Heart right ventricle (tissue), 16 donors: ENCODE measurements at places on chromosomes 12 and 14. TPM values are rescaled to one million over a fixed set of nuclear protein-coding genes. Genes with fewer than 3 reads are reported as not detected.

Gene FAM234B
- 0.59 TPM for polyA plus RNA-seq

Gene RNU4-1
- polyA plus RNA-seq, result not detected

Gene TBC1D30
- polyA plus RNA-seq, result 0.51 TPM

Gene ANKRD52
- polyA plus RNA-seq, result 10.2 TPM

- H3K36me3 ChIP-seq, result peaks cover 97% of the 10 kb centered on the region
- no peaks in the 10 kb centered on the region for H3K27me3 ChIP-seq
- H3K4me1 ChIP-seq, result no peaks in the 10 kb centered on the region
These were observed 36.3 kb upstream of the ALDH2 start for GRCh38 chr12:111730420-111730819.

DNA sequence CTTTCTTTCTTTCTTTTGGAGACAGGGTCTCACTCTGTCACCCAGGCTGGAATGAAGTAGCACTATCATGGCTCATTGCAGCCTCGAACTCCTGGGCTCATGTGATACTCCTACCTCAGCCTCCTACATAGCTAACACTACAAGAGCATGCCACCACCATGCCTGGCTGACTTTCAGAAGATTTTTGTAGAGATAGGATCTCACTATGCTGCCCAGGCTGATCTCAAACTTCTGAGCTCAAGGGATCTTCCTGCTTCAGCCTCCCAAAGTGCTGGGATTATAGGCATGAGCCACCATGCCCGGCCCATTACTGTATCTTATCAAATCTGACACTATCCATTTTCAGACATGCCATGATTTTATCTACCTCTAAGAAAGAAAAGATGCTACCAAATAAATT, 31.6 kb downstream of the NDUFA12 start:
- H3K27ac ChIP-seq, result no peak overlapping the region
- H3K4me3 ChIP-seq, result no peak overlapping the region
- no peaks in the 10 kb centered on the region for H3K27me3 ChIP-seq
- no peak for DNase-seq
- peaks cover 40% of the 10 kb centered on the region for H3K36me3 ChIP-seq

- H3K36me3 ChIP-seq, result no peaks in the 10 kb centered on the region
- H3K4me3 ChIP-seq, result peak overlapping the region; percentile 91
- peaks cover 9% of the 10 kb centered on the region for H3K4me1 ChIP-seq
- peak; percentile 72 for DNase-seq
- peak overlapping the region; percentile 87 for H3K27ac ChIP-seq
These were observed 589 bp upstream of the HVCN1 start for GRCh38 chr12:110689281-110690126.

GRCh38 chr12:112575559-112576067, 156.9 kb downstream of the PTPN11 start:
- no peak overlapping the region for H3K27ac ChIP-seq
- H3K4me3 ChIP-seq, result no peak overlapping the region
- H3K36me3 ChIP-seq, result no peaks in the 10 kb centered on the region
- no peak for DNase-seq
- no peaks in the 10 kb centered on the region for H3K4me1 ChIP-seq
- peaks cover 44% of the 10 kb centered on the region for H3K27me3 ChIP-seq

DNA sequence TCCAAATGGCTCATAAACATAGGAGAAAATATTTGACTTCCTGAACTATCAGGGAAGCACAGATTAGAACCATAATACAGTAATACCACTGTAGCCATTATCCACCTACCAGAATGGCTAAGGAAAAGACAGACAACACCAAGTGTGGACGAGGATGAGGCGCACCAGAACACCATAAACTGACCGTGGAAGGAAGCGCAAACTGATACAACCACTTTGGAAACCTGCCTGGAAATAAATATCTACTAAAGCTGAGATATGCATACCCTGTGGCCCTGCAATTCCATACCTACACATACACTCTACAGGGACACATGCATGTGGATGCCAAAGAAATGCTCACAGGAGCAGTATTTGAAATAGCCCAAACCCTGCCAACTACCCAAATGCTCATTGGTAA, 60.3 kb downstream of the RBM19 start:
- no peak overlapping the region for H3K4me3 ChIP-seq
- H3K27ac ChIP-seq, result no peak overlapping the region
- no peaks in the 10 kb centered on the region for H3K4me1 ChIP-seq
- peaks cover 70% of the 10 kb centered on the region for H3K36me3 ChIP-seq
- no peak for DNase-seq

GRCh38 chr14:87810711-87811110, 182.3 kb downstream of the GALC start:
- no peak overlapping the region for H3K4me3 ChIP-seq
- H3K27me3 ChIP-seq, result no peaks in the 10 kb centered on the region
- H3K36me3 ChIP-seq, result no peaks in the 10 kb centered on the region

DNA sequence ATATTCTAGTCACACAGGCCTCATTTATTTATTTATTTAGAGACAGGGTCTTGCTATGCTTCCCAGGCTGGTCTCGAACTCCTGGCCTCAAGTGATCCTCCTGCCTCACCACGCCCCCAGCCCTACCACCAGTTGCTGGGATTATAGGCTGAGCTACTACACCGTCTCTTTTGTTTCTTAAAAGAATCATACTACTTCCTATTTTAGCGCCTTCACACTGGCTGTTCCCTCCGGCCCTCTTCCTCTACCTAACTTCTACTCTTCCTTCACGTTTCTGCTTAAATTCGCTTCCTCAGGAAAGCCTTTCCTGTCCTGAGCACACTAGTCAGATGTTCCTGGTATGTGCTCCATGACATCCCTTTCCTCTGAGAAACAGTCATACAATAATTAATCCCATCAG, 6.4 kb upstream of the MRPL42 start:
- H3K4me1 ChIP-seq, result no peaks in the 10 kb centered on the region
- no peaks in the 10 kb centered on the region for H3K36me3 ChIP-seq
- DNase-seq, result no peak
- H3K4me3 ChIP-seq, result no peak overlapping the region
- no peaks in the 10 kb centered on the region for H3K27me3 ChIP-seq

GRCh38 chr12:43579206-43579605, 27.2 kb upstream of the ADAMTS20 start:
- H3K27ac ChIP-seq, result no peak overlapping the region
- no peaks in the 10 kb centered on the region for H3K4me1 ChIP-seq
- H3K4me3 ChIP-seq, result no peak overlapping the region

- no peaks in the 10 kb centered on the region for H3K27me3 ChIP-seq
- H3K4me1 ChIP-seq, result peaks cover 6% of the 10 kb centered on the region
- no peaks in the 10 kb centered on the region for H3K36me3 ChIP-seq
These were observed 140.7 kb upstream of the PRICKLE1 start for GRCh38 chr12:42730291-42730690.

DNA sequence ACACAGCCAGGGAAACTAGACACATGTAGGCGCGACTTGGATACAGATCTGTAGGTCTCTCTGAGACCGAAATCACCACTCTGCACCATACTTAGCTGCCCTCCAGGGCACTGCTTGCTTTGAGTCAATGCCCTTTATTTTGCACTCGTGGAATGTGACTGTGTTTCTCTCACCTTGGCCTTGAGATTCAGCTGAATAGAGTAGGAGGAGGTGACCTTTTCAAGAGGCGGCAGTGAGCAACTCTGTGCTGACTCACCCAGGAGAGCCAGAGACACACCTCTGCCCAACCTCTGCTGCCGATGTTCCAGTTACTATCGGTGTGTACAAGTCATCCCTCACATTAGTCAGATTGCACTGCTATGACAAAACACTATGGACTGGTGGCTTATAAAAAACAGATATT, 583.4 kb downstream of the VRK1 start:
- peaks cover 25% of the 10 kb centered on the region for H3K27me3 ChIP-seq
- no peak overlapping the region for H3K4me3 ChIP-seq
- DNase-seq, result no peak
- no peaks in the 10 kb centered on the region for H3K4me1 ChIP-seq
- H3K36me3 ChIP-seq, result no peaks in the 10 kb centered on the region

DNA sequence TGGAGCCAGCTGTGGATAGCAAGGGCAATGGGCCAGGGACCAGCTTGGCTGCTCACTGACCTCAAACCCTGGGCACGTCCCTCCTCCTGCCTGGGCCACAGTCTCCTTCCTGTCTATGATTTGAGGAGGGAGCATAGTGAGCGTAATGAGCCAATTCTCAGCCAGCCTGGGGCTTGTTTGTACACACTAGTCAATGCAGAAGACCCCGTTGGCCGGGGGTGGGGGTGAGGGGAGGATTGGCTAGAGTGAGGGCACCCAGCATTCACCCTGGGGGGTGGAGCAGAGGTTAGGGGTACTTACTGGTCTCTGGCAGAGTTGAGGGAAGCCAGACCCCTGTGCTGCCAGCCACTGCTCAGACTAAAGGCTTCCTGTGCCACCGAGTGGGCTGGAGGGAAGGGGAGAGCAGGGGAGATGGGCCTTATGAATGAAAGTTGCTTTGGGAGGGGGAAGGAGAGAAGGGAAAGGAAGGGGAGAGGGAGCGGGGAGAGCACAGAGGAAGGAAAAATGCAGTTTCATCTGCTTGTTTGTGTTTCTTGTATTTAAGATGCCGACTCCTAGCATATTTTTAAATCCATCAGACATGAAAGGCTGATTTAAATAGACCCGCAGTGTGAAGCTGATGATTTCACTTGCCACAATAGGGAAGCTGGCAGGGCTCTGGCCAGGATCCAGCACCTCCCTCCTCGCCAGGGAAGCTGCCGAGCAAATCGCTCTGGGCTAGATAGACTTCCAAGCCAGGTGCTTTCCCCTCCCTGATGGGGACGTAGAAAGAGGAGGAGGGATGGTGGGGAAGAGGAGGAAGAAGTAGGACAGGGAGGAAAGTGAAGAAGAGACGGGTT, 114.0 kb downstream of the PRMT8 start:
- H3K4me1 ChIP-seq, result peaks cover 59% of the 10 kb centered on the region
- DNase-seq, result peak; percentile 78
- H3K36me3 ChIP-seq, result no peaks in the 10 kb centered on the region
- no peaks in the 10 kb centered on the region for H3K27me3 ChIP-seq
- H3K4me3 ChIP-seq, result no peak overlapping the region

DNA sequence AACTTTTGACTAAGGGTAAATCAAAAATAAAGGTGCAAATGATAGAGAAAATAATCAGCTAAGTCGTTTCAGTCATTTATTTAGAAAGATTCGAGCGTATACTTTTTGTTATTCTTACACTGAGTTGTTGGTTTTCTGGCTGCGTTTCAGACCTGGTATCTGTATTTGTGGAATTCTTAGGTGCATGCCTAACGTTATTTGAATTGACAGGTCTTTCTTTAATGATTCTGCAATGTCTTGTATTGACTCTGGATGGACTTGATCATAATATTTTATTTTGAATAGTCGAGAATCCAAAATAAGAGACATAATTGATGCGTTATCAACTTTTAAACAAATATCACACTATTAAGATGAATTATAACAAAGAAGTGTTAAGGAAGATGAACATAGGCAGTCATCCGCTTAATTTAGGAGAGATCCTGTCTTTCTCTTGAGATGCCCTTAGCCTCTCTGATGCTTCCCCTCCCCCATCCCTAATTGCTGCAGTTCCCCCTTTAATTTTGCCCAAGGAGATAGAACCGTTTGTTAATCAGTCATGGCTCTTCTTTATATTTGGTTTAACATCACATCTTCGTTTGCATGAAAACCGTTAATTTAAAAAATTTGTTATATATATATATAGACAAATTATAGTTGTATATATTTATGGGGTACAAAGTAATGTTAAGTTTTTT, 1.8 kb downstream of the ALX1 start:
- H3K4me3 ChIP-seq, result no peak overlapping the region
- no peak for DNase-seq
- no peak overlapping the region for H3K27ac ChIP-seq
- peaks cover 18% of the 10 kb centered on the region for H3K4me1 ChIP-seq

GRCh38 chr14:70934502-70935134, 27.4 kb downstream of the PCNX1 start:
- no peaks in the 10 kb centered on the region for H3K27me3 ChIP-seq
- H3K4me1 ChIP-seq, result peaks cover 43% of the 10 kb centered on the region
- H3K4me3 ChIP-seq, result no peak overlapping the region
- no peak overlapping the region for H3K27ac ChIP-seq
- DNase-seq, result no peak

DNA sequence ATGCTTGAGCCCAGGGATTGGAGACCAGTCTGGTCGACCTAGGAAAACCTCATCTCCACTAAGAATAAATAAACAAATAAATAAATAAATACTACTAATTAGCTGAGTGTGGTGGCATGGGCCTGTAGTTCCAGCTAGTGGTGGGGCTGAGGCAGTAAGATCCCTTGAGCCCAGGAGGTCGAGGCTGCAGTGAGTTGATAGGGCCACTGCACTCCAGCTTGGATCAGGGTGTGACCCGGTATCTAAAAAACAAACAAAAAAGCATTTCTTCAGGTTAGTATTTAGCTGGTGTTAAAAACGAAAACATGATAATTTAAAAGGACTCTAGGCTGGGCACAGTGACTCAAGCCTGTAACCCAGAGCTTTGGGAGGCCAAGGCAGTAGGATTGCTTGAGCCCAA, 1.2 kb upstream of the FGD4 start:
- H3K36me3 ChIP-seq, result no peaks in the 10 kb centered on the region
- H3K27me3 ChIP-seq, result no peaks in the 10 kb centered on the region
- H3K4me1 ChIP-seq, result peaks cover 16% of the 10 kb centered on the region
- no peak for DNase-seq

DNA sequence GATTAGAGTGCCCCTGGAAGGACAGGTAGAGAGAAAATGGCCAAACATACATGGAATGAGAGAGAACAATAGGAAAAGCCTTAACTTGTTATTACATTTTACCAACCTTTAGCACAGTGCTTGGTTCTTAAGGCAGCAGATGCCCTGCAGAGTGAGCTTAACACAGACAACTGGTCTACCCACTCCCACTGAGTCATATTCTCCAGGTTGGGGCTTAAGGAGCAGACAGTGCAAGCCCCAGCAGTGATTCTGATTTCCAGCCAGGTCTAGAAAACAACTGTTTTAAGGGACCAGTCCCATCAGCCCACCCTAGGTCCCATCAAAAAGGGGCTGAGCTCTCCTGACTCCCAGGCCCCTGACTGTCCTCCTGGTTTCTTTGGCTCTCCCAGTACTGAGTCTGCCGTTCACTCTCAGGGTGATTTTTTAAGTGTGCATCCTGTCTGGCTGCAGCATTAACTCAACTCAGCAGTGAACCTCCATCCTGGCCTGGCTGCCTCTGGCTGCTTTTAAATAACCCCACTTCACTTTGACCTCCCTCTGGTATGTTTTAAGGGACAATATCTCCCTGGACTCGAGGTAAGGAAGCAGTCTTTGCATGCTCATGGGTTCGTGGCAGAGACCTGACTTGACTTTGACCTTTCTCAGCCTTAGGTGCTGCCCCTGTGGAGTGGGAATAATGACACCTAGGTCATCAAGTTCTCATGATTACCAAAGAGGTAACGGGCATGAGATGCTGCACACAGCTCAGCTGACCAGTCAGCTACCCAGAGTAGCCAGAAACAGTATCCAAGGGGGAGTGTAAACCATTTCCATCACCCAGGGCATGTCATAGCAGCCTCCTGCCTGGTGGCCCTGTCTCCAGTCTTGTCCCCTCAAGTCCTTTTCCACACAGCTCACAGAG, 210.7 kb upstream of the PWP1 start:
- H3K27ac ChIP-seq, result no peak overlapping the region
- H3K4me1 ChIP-seq, result no peaks in the 10 kb centered on the region
- no peak for DNase-seq
- H3K27me3 ChIP-seq, result no peaks in the 10 kb centered on the region

DNA sequence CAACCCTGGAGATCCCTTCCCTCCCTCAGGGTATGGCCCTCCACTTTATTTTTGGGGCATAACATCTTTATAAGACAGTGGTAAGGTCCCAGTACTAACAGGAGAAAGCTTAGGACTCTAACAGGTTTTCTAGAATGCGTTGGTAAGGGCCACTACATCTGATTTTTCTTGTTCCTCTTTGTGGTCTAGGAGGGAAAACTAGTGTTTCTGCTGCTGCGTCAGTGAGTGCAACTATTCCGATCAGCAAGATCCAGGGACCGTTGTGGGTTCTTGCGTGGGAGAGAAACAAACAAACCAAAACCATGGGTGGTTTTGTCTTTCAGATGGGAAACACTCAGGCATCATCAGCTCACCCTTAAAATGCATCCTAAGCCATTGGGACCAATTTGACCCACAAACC, 123.6 kb upstream of the SLC16A7 start:
- no peaks in the 10 kb centered on the region for H3K27me3 ChIP-seq
- no peak overlapping the region for H3K27ac ChIP-seq
- H3K4me3 ChIP-seq, result no peak overlapping the region
- H3K36me3 ChIP-seq, result no peaks in the 10 kb centered on the region
- no peak for DNase-seq
